ENCODE measurements at places on chromosomes 6 and 20.

- DNase-seq = no peak
Observed at GRCh38 chr6:20313960-20314530, 87.6 kb upstream of the E2F3 start.

- DNase-seq = no peak
Observed at GRCh38 chr20:23367770-23368169, 5.8 kb downstream of the GZF1 start.

DNA sequence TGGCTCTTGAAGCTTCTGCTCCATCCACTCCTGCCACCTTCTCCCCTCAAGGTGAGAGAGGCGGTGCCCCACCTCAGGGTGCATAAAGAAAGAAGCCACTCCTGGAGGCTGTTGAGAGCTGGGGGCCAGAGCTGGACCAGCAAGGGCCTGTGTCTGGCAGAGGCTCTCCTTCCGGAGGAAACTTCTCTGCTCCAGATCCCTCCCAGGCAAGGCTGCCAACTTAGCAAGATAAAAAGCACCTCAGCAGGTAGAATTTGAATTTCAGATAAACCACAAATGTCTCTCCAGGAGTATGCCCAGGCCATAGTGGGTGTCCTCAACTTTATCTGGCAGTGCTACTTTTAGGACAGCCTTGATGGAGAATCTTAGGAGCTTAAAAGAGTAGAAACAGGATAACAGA, 13.8 kb downstream of the UNC93A start:
- no peak for DNase-seq

GRCh38 chr6:159720708-159721107, 6.6 kb upstream of the WTAP start:
- DNase-seq = peak; percentile 63

- DNase-seq = peak; percentile 23
Observed at GRCh38 chr6:17392978-17393891, at the start of gene CAP2. Gene CAP2 (plus strand): TSS chr6:17393595. CDS start chr6:17421556, 27,961 bp downstream.

DNA sequence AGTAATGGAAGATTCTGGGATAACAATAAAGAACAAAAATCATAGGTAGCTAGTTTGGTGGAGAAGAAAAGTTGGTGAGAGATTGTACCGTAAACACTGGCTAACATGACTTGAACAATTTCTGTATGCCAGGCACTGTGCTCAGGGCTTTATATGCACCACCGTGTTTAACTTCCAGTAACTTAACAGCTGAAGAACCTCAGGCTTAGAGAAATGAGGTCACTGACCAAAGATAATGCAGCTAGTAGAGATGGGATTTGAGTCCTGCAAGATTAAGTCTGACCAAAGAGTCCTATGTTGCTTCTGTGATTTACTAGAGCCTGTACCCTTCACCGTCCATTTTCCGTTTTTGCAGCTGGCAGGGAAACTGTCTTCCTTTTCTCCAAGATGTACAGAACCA, 2.7 kb downstream of the CSTF1 start:
- DNase-seq = no peak

GRCh38 chr6:7542065-7542873, 798 bp downstream of the DSP start:
- peak; percentile 59 for DNase-seq

- DNase-seq = no peak
Observed at GRCh38 chr6:109998159-109998785, 20.2 kb downstream of the GPR6 start.

DNA sequence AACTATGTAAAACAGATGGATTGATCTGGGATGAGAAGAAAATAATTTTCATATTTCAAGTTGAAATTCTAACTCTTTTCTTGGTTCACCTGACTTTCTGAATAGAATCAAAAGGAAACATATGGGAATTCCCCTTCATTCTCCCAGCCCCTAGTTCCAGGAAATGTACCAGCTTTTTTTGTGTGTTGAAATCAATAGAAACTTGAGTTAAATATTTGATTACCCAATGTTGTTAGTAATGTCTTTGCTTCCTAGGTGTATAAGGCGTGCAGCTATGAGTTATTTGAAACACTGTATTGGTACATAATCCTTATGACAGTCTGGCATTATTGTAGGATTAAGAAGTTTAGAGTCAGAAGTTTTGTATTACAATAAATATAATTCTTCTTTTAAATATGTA, 21.5 kb downstream of the VNN2 start:
- DNase-seq = no peak

- no peak for DNase-seq
Observed at GRCh38 chr6:166850677-166851076, 105.7 kb downstream of the RNASET2 start.

DNA sequence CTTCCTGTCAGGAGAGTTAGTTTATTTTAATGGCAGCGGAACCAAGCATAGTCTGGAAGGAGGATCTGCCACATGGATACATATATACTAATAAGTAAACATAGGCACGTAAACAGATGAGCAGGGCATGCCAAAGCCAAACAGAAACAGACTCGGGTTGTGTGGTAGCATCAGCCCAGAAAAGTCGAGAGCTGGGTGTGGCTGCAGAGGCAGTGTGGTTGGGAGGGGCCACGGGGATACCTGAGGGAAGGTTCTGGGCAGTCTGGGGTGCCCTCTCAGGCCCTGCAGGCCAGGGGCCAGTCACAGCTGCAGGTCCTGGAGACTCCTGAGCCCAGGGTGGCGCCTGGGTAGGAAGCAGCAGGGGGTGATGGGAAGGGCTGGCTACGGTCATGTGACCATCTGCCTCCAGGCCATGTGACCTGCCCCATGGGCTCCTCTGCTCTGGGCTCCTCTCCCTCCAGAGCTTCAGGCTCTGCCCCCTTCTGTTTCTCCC, 42.8 kb upstream of the MRPS10 start:
- DNase-seq = peak; percentile 82

DNA sequence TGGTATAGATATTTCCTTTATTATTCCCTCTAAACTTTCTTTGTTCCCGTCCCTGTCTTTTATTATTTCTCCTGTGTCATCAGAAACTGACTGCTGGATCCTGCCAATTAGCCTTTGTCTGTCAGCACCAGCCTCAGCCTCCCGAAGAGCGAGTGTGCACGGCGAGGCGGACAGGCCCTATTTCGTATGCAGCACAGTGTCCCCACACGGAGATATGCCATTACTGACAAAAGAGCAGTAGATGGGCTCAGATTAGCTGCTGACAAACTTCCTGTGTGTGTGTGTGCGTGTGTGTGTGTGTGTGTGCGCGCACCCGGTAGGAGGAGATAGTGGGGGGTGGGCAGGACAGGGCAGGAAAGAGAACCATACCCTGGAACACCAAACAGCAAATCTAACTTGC, 99.5 kb upstream of the ZFP64 start:
- DNase-seq = no peak

GRCh38 chr6:81820980-81821379, 68.5 kb upstream of the TENT5A start:
- no peak for DNase-seq

GRCh38 chr6:139825935-139826374, 451.5 kb upstream of the CITED2 start:
- DNase-seq = no peak

- no peak for DNase-seq
Observed at GRCh38 chr6:136969930-136970329, 47.8 kb downstream of the SLC35D3 start.

DNA sequence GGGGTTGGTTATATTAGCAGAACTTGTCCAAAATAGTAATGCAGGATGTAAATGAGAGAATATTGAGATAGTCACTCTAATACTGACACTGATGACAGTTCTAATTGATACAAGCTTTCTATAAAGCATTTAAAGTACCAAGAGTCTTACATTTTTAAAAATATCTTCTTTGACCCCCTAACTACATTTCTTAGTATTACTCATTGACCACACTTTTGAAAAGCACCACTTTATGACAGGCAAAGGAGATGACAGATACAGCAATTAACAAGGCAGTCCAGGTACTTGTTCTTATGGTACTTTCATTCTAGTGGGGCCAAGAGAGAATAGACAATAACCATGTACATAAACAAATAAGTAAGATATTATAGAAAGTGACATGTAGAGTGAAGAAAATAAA, 139.4 kb upstream of the EYA4 start:
- no peak for DNase-seq

DNA sequence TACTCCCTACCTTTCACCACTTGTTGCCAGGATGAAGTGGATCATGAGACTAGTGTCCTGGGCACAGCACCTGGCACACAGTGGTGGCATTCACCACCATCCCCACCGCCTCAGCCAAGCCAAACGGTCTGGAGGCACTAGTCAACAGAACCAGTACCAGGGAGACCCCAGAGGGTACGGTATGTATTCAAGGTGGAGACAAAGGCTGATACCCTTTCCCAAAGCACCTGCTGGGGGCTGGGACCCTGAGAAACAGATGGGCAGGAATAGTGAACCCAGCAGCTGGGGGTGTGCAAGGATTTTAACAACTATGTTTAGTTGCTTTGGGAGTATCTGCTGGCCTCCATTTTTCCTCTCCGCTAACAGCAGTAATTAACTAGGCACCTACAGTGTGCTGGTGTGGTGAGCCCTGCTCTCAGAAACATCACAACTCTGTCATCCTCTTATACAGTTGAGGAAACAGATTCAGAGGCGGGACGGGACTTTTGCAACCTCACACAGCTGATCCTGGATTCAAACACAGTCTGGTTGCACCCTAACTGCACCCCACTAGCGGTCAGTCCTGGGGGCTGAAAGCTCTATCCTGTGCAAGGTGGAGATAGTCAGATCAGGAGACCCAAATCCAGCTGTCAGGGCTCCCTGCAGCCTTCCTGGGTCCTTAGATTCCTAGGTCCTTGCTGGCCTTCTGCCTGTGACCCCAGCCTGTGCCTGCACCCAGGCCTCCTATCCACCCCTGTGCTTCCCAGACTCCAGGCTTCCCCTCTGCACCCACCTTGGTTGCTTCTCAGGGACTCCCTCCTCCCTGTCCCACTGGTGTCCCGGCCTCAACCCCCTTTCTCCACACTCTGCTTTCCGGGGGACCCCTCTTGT, 1.2 kb downstream of the SNTA1 start:
- DNase-seq = no peak

GRCh38 chr6:165747963-165748362, 84.9 kb upstream of the PDE10A start:
- DNase-seq = no peak

DNA sequence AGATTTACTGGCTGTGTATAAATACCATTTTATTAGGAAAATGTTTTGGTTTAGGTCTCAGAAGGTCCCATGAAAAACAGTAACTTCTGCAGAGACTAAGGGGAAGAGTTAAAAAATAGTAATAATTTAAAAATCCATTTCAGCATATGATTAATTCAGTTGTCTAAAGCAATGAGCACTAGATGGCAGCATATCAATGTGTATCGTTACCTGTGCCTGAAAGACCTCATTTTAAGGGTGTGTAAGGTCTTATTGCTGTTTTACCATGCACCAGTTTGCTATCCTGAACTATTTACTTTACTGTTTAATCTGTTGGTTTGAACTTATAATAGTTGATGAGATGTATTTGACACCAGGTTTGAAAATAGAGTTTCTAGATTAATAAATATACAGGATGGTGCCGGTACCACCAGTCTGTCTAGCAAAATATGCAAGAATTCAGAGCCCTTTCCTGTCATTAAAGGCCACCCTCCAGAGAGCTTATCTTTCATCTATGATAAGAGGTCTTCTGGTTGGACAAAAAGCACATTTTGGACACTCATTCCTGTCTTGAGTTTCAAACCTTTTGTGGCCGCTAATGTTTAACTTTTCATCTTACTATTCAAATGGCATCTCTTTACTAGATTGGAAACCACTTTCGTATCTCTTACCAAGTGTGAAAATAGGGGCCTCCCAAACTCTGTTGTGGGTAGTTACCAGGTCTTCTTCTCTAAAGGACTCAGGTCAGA, 8.9 kb upstream of the AHI1 start:
- DNase-seq = no peak

GRCh38 chr6:24967211-24967610, 31.5 kb upstream of the RIPOR2 start:
- DNase-seq = no peak

DNA sequence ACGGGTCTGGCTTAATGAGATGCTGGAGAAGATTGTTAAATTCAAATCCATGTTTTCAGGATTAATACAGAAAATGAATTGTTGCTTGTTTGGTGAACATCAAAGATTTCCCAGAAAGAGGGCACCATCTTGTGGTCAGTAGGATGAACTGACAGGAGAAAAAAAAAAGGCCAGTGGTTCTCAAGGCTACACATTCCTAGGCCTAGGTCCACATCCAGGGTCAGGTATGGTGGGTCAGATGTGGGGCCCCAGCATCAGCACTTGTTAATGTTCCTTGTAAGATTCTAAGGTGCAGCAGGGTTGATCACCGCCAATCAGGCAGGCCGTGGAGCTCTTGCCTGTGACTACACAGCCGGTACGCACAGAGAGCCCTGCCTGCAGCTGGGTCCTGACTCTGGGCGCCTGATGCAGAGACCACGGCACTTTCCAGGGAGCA, 34.0 kb upstream of the FOXO3 start:
- no peak for DNase-seq

GRCh38 chr20:51591871-51592270, 49.4 kb upstream of the NFATC2 start:
- DNase-seq = no peak

DNA sequence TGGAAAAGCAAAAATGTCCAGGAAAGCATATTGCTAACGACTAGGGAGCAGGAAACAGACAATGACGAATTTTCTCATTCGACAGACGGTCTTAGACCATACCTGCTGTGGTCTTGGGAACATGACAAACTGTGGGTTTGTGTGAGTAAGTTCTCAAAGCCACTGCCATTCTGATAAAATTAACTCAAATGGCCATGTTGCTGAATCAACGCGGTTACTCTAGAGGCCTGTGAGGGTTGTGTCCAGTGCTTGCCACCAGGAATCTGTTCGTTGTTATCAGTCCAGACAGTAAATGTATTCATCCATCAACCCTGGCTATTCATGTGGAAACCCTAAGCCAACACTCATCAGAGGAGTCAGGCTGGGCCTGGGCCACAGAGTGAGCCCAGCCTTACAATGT, 124.3 kb downstream of the MYLK4 start:
- DNase-seq = no peak

GRCh38 chr6:56806368-56806767, 148.5 kb upstream of the BEND6 start:
- DNase-seq = no peak

GRCh38 chr6:21780141-21780540, 186.6 kb downstream of the SOX4 start:
- no peak for DNase-seq

DNA sequence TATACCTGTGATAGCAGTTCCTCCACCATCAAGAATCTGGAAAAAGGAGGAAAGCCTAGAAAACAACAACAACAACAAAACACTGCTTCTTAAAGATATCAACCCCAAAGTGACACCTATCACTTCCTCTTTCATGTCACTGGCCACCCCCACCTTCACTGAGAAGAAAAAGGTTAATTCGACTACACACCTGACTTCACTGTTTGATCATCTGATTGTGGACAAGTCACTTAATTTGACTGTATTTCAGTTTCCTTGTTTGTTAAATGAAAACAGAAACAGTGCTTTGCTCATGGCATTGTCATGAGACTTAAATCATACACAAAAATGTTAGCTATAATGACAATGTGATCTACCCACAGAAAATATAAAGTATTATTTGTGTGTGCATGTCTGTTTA, 280.6 kb upstream of the SULF2 start:
- DNase-seq = no peak

GRCh38 chr6:100968949-100969348, 87.8 kb upstream of the ASCC3 start:
- no peak for DNase-seq

- no peak for DNase-seq
Observed at GRCh38 chr6:33595001-33595846, 15.1 kb upstream of the BAK1 start.
